ENCODE measurements at places on chromosomes 7 and 10.

DNA sequence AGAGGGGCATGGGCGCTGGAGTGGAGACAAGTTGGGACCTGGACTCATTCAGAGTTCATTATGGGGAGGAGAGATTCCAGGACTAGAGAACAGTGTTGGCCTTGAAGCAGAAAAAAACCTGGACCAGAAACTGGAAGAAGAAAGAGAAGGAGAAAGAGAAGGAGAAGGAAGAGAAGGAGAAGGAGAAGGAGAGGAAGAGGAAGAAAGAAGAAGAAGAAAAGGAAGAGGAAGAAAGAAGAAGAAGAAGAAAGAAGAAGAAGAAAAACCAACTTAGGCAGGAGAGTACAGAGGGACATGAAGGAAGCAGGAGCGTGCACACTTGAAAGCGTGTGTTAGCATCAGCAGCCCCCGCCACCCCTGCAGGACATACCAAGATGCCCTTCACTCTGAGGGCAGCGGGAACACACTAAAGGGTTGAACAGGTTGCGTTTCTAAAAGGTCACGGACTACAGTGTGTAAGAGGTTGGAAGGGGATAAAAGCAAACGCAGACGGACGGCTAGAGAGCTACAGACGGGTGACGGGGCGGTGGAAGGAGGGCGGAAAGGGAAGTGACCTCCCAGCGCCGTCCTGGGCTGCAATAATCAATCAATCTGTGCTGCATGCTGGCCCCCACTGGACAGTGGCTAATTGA is 95.3 kb downstream of the SEC61G start:
- no peak for DNase-seq

DNA sequence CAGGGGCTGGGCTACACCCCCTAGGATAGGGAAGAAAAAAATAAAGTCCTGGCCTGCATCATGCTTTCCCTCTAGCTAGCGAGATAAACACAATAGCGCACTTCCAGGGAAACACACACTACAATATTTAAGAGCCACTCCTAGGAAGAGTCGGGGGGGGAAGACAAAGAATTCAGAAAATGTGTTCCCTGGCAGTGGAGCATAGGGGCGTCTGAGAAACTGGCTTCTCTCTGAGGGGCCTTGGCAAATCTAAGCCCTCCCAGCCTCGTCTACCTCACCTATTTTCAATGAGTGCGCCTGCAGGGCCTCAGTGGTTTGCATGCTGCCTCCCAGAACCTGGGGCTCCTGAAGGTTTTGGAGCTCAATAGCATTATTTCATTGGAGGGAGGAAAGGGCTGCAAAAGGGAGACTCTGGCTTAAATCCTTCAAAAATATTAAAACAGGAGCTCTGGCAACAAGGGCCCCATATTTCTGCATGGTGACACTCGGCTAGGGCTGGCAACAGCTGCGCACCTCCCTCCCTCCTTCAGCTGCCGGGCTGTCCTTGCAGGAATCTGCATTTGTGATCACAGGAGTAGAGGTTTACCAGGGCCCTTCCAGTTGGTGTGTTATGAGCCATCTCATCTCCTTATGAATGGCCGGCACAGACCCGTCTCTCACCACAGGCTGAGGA is 10.8 kb downstream of the ANXA11 start:
- no peak for DNase-seq

DNA sequence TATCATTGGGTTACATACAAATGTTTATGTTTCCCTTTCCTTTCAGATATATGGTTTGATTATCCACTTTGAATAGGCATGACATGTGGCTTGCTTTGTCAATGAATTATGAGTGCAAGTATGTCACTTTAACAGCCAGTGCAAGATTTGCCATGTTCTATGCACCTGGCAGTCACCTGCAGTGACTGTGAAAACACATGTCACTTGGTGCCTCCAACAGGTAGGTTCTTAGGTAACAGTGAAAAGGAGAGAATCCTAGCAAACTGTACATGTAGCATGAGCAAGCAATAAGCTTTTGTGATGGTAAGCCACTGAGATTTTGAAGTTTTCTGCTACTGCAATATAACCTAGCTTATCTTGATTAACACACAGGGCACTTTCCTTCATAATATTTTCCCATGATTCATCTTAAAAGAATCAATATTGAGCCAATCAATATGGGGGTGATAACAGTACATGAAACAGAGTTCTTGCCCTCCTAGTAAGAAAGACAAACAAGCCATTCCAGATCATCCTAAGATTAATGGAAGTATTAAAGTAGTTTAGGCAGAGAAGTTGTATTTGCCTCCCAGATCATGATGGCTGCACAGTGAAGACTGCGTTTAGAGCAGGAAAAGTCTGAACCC is 7.9 kb upstream of the RALA start:
- DNase-seq, result no peak

DNA sequence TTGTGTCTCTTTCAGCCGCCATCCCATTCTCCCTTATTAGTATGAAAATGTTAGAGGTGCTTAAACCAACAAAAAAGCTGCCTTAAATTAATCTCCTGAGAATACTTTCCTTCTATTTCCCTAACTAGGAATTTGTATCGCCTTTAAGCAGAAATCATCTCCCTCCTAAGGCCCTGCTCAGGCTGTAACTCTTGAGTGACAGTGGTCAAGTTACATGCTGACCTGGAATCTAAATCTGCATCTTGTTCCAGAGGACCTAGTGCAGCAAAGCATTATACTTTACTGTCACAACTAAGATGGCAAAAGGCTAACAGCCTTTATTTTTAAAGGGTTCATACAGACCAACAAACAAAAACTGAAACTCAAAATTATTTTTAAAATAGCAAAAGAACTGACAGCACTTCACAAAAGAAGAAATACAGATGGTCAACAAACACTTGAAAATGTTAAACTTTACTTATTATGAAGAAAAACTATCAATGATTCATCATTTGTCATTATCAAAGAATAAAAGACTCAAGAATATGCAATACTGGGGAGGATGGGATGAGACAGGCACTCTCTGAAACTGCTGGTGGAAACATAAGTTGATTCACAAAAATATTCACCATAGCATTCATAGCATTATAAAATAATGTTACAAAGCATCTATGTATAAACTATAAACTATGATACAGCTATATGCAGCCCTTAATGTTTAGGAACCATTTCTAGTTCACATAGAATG is 11.0 kb downstream of the CYREN start:
- no peak for DNase-seq

- DNase-seq, result no peak
Measured at GRCh38 chr10:15316871-15317464, 54.1 kb downstream of the FAM171A1 start.

- DNase-seq, result no peak
Measured at GRCh38 chr10:44056206-44056605, 328.7 kb downstream of the CXCL12 start.
